Uterus (tissue), 4 donors: ENCODE measurements at places on chromosomes 7 and 10. TPM values are rescaled to one million over a fixed set of nuclear protein-coding genes. Genes with fewer than 3 reads are reported as not detected.

Gene SPAM1
- not detected for total RNA-seq

Gene COX15
- total RNA-seq: 45.6 TPM

Gene RET
- total RNA-seq: under 0.01 TPM

Gene PPP3CB
- total RNA-seq: 80.5 TPM

Gene OR13A1
- not detected for total RNA-seq

Gene CDHR1
- under 0.01 TPM for total RNA-seq

Gene GPR15LG
- total RNA-seq: not detected

Gene LLCFC1
- total RNA-seq: not detected

Gene AKR1C2
- total RNA-seq: 5.4 TPM

Gene ZNF485
- 1.3 TPM for total RNA-seq

Gene FEZF1
- not detected for total RNA-seq

Gene HACD1
- 48.9 TPM for total RNA-seq

Gene SPDYE5
- not detected for total RNA-seq

Gene STEAP1
- total RNA-seq: 0.77 TPM

Gene NKX2-3
- total RNA-seq: not detected

Gene TFR2
- total RNA-seq: 2.0 TPM

Gene ANXA8L1
- total RNA-seq: not detected

Gene RBP3
- not detected for total RNA-seq

Gene PTPRN2
- total RNA-seq: 1.9 TPM

Gene ABCB4
- total RNA-seq: not detected

Gene ADIRF
- 368 TPM for total RNA-seq

Gene C10orf67
- not detected for total RNA-seq

Gene ATE1
- total RNA-seq: 90.2 TPM

Gene TSPAN33
- total RNA-seq: not detected

Gene DPP6
- total RNA-seq: 4.1 TPM

Gene PRTFDC1
- 1.3 TPM for total RNA-seq

Gene HMX3
- total RNA-seq: not detected

Gene LRRC4
- total RNA-seq: 0.29 TPM

Gene LBX1
- total RNA-seq: not detected

Gene UPK3B
- not detected for total RNA-seq

Gene TCAF2
- total RNA-seq: 3.3 TPM

Gene TUBB8
- total RNA-seq: not detected

Gene ZNF365
- total RNA-seq: not detected

Gene GSTO1
- 122 TPM for total RNA-seq

Gene MYOF
- total RNA-seq: 65.0 TPM

Gene TCF7L2
- total RNA-seq: 18.7 TPM

Gene CASD1
- total RNA-seq: 16.8 TPM

Gene SP4
- 14.9 TPM for total RNA-seq

Gene UFSP1
- total RNA-seq: 4.8 TPM

Gene FAM237B
- not detected for total RNA-seq
